ENCODE measurements at places on chromosomes 13 and 19.

DNA sequence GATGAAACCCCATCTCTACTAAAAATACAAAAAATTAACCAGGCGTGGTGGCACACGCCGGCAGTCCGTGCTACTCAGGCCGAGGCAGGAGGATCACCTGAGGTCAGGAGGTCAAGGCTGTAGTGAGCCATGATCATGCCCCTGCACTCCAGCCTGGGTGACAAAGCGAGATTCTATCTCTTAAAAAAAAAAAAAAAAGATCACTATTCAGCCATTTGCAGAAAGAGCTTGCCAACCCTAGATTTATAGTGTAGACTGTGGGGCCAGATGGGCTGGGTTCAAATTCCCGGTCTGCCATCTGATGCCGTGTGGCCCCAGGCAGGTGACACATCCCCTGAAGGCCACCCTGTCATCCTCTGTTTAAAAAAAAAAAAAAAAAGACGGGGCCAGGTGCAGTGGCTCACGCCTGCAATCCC lies 28.9 kb downstream of the SMIM24 start:
- DNase-seq, result no peak

- no peak for DNase-seq
These were observed 48.9 kb downstream of the KLF2 start for GRCh38 chr19:16373532-16373931.

GRCh38 chr13:94312511-94313216 lies 166.8 kb downstream of the DCT start:
- no peak for DNase-seq

DNA sequence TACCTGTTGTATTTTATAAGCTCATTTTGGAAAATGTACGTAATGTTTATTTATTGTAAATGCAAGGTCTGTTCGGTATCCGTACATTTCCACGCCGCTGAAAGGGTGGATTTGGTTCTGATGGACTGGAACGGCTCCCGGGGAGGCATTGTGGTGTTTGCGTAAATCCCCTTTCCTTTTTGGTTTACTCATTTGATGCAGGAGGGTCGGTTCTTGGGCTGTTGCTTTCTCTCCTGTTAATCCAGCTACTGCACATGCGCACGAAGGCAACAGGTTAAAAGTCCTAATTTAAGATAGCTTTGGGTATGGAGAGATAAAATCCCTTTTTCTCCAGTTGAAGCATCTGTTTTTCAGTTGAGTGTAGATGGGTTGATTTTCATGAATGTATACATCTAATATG lies 224.4 kb downstream of the TM9SF2 start:
- no peak for DNase-seq

GRCh38 chr19:2728783-2729387 lies 7.7 kb upstream of the DIRAS1 start:
- no peak for DNase-seq

GRCh38 chr13:34675626-34676025 lies 266.4 kb upstream of the NBEA start:
- DNase-seq, result no peak

GRCh38 chr13:110231348-110232047 lies 75.5 kb downstream of the COL4A1 start:
- DNase-seq, result no peak

DNA sequence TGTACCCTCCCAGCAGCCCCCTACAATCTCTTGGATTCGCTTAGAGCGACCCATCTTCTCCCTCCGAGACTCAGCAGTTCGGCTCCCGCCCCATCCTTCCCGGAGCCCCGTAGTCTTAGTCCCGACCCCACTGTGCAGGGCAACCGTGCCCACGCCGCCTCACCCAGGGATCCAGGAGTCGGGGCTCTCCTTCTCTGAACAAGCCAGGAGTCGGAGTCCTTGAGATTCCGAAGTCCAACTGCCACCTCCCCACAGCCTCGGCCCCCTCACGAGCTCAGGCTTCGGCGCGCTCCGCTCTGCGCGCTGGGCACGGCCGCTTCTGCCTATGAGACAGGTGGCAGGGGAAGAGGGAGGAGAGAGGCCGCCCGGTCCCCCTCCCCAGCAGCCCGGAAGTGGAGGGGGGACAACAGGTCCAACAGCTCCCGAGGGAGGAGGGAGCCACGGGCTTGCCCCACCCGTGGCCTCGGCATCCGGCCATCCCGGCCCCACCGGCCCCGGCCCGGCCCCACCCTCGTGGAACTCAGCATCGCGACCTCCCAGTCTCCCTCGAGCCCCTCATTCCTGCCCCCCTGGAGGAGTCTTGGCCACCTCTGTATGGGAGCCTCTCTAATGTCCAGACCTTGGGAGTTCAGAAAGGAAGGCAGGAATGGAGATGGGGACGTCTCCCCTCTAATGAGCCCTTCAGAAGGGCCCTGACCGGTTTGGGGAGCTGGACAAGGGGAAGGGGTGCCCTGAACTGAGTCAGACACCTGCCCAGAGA lies at the start of gene PHLDB3:
PHLDB3 (minus strand) TSS at position 321 of the 760 bp plus-strand sequence. CDS start 628 bp downstream, outside the sequence.
- no peak for DNase-seq

DNA sequence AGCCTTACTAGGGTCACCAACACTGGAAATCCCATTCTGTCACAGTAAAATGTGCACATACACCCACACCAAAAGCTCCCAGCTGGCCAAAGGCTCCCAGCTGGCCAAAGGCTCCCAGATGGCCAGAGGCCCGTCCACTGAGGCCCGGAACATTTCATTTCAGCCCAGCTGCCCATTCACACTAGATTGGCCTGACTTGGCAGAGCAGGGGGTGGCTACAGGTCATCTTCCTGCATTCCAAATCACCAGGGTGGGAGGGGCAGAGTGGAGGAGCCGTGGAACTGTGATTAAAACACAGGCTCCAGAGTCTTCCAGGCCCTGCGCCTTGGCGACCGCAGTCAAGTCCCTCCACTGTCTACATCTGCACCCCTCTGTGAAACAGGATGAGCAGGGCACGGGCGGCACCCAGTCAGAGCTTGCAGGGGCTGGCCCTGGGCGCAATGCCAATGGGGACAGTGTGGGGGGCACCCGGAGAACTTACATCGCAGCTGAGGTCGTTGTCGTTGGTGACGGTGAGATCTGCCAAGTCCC lies 10.1 kb upstream of the PRKD2 start:
- DNase-seq, result no peak

- DNase-seq, result no peak
These were observed 36.9 kb downstream of the CARS2 start for GRCh38 chr13:110669036-110669435.

DNA sequence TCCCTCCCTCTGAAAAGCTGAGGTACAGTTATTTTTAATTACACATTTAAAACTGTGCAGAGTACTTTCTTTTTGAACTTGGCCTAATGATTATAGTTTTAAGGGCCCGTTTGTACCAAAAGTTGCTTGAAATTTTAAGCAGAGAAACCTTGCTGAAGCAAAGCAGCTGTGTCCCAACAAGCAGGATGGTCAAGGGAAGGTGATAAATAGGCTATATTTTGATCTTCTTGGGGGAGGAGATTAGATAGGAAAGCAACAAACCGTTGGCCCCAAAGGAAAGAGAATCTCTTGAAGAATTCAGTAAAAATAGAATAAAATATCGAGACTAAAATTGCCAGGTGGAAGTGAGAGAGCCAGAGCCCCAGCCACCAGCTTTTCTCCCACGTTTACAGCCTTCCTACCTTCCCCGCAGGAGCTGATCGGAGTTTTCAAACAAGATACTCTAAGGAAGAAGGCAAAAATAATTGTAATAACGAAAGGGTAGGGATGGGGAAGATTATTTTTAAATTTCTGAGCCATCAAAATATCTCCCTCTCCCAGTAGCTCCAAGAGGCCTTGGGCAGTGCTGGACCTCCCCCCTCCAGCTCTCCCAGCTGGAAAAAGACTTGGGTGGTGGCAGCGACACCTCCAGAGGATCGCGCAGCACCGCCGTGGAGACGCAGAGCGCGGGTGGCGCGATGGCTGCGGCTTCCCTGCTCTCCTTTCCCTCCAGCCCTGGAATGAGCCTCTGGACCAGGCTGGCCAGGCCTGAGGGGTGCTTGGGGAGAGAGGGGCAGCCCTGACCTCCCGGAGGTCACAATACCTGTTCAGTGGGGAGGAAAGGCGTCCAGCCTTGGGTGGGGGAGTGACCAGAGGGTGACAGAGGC lies 5.8 kb downstream of the ZIC2 start:
- no peak for DNase-seq

DNA sequence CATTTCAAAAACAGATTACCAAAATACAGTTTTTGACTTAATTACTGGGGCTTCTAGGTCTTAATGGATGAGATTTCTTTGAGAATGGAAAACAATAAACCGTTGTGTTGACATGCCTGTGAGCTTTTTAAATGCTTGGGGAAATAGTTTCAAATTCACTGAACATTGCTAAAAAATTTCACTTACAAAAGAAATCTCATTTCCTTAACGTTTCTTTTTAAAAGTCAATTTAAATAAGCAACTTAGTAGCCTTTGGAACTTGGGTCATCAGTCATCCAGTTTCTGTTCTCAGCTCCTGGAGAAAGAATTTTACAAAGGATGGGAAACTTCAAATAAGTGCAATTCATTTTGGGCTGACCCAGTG lies 4.4 kb downstream of the ZC3H4 start:
- DNase-seq, result no peak

DNA sequence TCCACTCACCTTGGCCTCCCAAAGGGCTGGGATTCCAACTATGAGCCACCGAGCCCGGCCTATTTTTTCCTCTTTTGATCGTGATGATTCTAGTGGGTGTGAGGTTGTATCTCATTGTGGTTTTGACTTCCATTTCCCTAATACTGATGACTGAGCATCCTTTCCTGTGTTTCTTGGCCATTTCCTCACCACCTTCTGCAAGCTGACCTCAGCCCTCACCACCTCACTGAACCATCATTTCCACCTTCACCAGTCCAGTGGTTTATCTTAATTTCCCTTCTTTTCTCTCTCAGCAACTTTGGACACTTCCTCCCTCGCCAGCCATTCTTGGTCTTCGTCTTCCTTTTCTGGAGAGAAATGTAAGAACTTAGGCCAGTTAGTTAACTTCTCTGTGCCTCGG lies 13.0 kb upstream of the BICRA start:
- DNase-seq, result no peak

DNA sequence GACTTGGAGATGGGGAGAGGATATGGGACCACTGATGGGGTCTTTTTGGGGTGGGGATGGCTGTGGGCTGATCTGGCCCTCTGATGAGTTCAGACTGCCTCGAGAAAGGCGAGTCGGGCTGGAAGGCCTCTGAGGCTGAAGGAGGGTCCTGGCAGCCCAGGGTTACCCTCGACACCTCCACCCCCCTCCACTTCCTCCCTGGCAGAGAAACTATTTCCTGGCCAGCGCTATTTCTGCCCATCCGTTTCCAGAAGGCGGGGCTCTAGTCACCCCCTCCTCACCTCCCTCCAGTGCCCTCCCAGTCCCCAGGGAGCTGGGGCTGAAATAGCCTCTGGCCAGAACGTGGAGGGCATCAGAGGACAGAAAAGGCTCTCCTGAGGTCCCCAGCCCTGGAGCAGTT lies 9.7 kb downstream of the EXOC3L2 start:
- DNase-seq, result no peak

DNA sequence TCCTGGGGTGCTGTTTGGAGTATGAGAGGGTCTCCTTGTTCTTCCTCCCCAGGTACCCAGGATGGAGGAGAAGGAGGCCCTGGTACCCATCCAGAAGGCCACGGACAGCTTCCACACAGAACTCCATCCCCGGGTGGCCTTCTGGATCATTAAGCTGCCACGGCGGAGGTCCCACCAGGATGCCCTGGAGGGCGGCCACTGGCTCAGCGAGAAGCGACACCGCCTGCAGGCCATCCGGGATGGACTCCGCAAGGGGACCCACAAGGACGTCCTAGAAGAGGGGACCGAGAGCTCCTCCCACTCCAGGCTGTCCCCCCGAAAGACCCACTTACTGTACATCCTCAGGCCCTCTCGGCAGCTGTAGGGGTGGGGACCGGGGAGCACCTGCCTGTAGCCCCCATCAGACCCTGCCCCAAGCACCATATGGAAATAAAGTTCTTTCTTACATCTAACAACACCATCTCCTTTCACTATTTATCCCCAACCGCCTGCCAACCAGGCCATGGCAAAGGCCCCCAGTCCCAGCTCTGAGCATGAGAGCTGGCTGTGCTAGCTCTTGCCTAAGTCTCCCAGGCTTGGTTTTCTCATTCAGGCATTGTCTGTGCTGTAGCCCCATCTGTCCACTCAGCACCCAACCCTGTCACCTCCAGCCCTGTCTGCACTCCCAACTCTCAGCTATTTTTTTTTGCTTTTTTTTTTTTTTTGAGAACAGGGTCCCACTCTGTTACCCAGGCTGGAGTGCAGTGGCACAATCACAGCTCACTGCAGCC lies 11.2 kb downstream of the DKKL1 start:
- DNase-seq, result no peak

GRCh38 chr19:56971230-56971629 lies 130.7 kb upstream of the PEG3 start:
- no peak for DNase-seq

GRCh38 chr19:57803265-57803593 lies 11.5 kb downstream of the ZNF552 start:
- DNase-seq, result no peak

- DNase-seq, result peak; percentile 18
These were observed 1528.6 kb upstream of the SLC10A2 start for GRCh38 chr13:104594806-104595205.

- DNase-seq, result no peak
These were observed 51.4 kb downstream of the ATP11A start for GRCh38 chr13:112741185-112741755.

DNA sequence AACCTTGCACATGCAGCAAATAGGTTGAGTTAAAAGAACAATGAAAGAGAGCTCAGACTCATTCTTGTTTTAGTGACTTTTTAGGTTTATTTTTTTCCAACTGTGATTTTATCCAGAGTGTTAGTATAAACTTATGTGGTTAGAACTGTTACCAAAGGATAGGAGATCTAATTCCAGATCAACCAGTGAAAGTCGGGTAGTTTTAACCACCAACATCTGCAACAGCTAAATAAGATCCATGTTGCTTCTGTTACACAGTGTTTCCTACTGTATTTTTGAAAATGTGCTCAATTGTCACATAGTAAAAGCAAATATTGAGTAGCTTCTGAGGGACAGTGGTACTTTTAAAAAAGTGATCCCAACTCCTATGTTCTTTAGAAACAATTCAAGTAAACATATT lies 53.9 kb upstream of the ARGLU1 start:
- DNase-seq, result no peak

DNA sequence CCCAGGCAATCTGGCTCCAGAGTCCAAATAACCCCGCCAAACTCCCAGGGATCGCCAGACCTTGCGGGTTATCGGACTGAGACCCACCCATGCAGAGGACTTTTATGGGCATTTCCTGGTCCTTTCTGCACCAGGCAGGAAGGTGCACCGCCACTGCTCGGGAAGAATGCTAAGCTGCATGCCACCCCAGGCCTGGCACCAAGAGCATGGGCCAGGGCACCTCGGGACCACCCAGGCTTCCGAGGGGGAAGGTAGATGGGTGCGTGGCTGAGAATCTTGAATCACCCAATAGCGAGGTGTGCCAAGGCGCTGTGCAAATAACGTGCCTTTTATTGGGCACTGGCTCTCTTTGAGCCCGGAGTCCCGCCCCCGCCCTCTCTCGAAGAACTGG lies 422 bp upstream of the ZNF575 start:
- DNase-seq, result peak; percentile 54
